ENCODE measurements at places on chromosomes 6 and 20. TPM values are rescaled to one million over a fixed set of nuclear protein-coding genes. Genes with fewer than 3 reads are reported as not detected.

HCRTR2 gene
- not detected for total RNA-seq

FOXF2 gene
- total RNA-seq, result 0.65 TPM

OOEP gene
- total RNA-seq, result not detected

IRAK1BP1 gene
- total RNA-seq, result 4.2 TPM

LYRM2 gene
- total RNA-seq, result 21.3 TPM

SSTR4 gene
- not detected for total RNA-seq

ZNF165 gene
- 1.4 TPM for total RNA-seq

SPAG4 gene
- total RNA-seq, result 7.4 TPM

UBD gene
- total RNA-seq, result 1.1 TPM

SIRPB2 gene
- 21.0 TPM for total RNA-seq

LAMA2 gene
- 189 TPM for total RNA-seq

MYBL2 gene
- not detected for total RNA-seq

TPX2 gene
- total RNA-seq, result 0.82 TPM

FRMD1 gene
- 4.8 TPM for total RNA-seq

PRSS35 gene
- not detected for total RNA-seq

SYCP2L gene
- 0.47 TPM for total RNA-seq

TRIM31 gene
- not detected for total RNA-seq

OSTM1 gene
- total RNA-seq, result 53.4 TPM

PCSK2 gene
- not detected for total RNA-seq

ADGRF5 gene
- total RNA-seq, result 324 TPM

BEND3 gene
- 1.7 TPM for total RNA-seq

SRC gene
- 22.6 TPM for total RNA-seq

HDGFL1 gene
- total RNA-seq, result not detected

OPRM1 gene
- total RNA-seq, result not detected

PTCRA gene
- not detected for total RNA-seq

ADA gene
- 11.5 TPM for total RNA-seq

SALL4 gene
- 0.19 TPM for total RNA-seq

Measured in omental fat pad (tissue), 4 donors.